ENCODE measurements at places on chromosomes 3 and 15.

DNA sequence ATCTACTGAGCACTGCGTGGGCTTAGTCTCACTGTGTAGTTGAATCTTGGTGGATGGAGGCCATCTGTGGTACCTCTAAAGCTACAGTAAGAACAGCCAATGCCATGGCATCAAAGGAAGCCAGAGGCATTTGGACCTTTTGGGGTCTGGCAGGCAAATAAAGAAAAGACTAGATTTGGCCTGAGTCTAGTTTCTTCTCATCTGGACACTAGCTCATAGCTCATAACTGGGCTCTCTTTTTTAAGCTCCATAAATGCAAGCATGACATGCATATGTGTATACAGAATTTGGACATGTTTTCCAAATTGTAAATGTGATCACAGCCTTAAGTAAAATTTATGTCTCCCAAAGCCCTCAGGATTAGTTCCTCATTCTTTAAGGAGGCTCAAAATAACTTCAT is 107.5 kb downstream of the CNTN6 start:
- no peak for DNase-seq

- DNase-seq, result no peak
These were observed 205.0 kb downstream of the OPA1 start for GRCh38 chr3:193798051-193798450.

DNA sequence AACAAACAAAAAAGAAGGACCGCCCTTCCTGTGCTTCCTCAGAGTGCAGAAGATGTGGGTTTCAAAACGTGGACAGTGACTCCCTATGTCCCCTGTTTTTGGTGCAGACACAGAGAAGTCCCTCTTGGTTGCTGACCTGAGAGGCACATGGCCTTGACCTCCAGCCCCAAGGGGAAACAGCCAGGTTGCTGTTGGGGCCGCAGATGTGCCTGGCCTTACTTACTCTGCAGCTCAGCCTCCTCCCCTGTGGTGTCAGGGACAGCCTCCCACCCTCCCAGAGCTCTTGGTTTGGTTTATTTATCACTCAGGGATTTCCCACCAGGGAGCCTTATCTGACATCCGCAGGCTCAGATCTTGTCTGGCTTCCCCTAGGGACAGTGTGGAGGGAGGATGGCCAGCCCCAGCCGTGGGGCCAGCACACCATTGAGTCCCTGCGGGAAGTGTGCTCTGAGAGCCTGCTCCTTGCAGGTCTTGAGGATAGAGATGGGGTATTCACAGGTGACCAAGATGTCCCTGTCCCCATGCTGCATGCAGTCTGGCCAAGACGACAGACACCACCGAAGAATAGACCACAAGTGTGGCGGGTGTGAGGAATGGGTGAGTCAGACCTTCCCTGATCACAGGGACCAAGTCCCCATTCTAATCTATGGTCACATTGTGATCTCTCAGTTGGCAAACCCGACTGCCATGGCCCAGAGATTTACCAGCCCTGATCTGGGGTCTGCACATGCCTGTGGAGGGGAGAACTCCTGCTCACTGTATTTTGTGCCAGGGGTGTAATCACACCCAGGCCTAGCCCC is 134.3 kb upstream of the ABHD17C start:
- DNase-seq, result no peak

DNA sequence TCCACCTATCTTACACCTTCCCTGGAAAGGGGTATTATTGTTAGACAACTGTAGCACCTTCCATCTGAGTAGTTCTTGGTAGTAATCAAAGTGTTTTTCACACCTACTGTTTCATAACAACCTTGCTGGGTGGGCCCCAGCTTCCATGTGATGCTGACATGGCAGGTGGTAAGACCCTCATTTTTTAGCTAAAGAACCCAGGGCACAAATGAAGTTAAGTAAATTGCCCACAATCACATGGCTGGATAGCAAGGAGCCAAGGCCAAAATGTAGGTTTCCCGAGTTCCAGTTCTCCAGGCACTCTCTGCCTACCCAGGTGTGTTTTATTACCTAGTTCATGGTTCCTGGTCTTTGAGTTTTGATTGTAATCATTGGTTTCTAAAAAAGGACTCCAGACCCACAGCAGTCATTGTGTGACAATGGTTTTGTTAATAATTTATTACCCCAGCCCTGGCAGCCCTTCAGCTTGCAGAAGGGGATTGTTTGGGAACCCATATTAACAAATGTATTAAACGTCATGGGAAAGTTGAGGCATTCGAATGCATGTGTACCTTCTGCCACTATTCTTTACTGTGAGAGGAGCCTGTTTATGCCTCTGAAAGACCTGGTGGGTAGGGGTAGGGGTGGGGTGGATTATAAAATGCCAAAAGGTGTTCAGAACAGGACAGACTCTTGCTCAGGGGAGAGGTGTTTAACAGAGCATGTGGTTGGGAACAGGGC is 222.2 kb upstream of the BHLHE40 start:
- no peak for DNase-seq

DNA sequence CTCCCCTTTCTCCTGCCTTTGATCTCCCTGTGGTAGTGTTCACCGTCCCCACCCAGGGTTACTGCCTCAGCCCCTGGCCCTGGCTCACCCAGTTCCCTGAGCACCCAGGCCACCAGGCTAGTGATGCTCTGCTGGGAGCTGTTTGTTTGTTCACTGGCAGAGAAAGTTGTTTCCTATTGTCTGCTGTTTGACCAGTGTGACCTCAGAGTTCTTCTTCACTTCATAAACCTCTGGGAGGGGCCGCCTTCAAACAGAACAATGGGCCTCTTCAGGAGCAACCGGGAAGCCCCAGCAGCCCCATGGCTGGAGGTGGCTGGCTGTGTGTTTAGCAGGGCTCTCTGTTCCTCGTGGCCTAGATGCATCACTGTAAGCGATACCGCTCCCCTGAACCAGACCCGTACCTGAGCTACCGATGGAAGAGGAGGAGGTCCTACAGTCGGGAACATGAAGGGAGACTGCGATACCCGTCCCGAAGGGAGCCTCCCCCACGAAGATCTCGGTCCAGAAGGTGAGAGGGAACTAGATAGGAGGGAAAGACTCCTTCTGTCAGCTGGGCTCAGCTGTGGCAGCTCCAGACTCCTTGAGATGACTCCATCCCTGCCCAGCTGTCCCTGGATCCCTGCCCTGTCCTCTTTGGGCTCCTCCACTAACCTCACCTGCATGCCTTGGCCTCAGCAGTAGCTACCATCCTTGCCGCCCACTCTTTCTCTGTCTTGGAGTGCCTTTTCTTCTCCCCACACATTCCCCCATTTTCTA is 3.4 kb downstream of the CLK3 start:
- DNase-seq, result no peak

- DNase-seq, result no peak
These were observed 7.9 kb downstream of the RAP2B start for GRCh38 chr3:153169793-153170383.

DNA sequence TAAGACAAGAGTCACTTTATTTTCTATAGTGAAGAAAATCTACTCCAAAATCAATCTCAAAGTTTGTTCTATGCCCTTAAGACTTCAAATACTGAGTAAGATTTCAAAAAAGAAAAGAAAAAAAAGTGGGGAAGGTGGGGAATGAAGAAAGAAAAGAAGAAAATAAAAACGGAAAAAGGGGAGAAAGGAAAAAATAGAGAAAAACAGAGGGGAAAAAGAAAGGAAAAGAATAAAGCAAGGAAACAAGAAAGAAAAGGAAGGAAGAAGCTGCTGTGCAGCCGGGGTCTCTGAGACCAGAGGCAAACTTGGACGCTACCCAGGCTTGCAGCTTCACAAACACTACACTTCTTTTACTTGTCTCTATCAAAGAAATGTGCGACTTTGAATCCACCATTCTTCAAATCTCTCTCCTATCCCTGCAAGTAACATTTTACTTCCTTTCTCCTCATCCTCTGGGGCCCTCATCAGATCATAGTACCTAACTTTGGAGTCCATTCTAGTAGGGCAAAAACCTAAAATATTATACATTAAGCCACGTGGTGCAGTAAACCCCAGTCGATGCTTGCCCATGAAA is 279.8 kb downstream of the FOXP1 start:
- DNase-seq, result no peak

- DNase-seq, result no peak
These were observed 71.4 kb downstream of the GHSR start for GRCh38 chr3:172376881-172377280.

DNA sequence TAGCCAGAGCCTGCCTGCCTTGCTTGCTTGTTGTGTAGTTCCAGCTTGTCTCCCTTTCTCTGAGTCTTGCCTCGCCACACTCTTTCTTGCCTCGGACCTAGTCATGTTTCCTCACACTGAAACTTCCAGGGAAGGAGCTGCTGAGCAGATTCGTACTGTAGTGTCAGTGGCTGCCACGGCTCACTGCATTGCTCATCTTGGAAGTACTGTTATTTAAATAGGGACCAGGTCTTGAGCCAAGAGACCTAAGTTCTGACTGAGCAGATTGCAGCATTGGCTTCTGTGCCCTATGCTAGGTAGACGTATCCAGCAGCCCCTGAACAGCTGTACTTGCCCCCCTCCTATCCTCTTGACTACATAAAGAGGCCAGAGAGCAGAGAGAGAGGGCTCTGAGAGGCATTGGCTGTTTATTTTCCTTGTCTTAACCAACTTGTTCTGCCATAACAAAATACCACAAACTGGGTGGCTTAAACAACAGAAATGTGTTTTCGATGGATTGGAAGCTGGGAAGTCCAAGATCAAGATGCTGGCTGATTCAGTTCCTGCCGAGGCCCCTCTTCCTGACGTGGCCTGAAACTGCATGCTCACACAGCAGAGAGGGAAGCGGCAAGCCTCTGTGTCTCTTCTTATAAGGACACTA is 5.8 kb upstream of the RARRES1 start:
- no peak for DNase-seq

GRCh38 chr3:49098429-49098828 is 4.6 kb upstream of the QRICH1 start:
- DNase-seq, result no peak

DNA sequence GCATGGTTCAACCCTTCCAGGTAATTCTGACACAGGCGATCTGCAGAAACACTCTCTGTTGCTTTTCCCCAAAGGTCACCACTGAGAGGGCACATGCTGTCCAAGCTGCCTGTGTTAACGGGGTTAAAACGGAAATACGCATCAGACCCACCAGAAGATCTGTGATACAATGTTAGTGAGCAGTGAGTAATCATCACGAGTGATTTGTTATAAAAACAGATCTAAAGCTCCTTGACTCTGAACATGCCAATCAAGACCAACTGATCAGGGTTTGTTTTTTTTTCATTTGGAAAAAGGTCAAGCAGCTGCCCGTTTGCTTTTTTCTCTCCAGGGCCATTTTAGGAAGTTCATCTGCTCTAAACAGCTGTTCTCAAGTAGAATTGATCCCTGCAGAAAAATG is 43.2 kb downstream of the FGF12 start:
- no peak for DNase-seq

GRCh38 chr3:125654526-125654925 is 59.2 kb upstream of the OSBPL11 start:
- no peak for DNase-seq

GRCh38 chr3:137525471-137525870 is 238.6 kb upstream of the SOX14 start:
- no peak for DNase-seq

GRCh38 chr3:43146599-43146998 is 40.7 kb upstream of the POMGNT2 start:
- DNase-seq, result no peak

- no peak for DNase-seq
These were observed 498.4 kb upstream of the UBE2E2 start for GRCh38 chr3:22704571-22705354.

- DNase-seq, result peak; percentile 82
These were observed 689.9 kb downstream of the TUSC7 start for GRCh38 chr3:117399311-117400078.

DNA sequence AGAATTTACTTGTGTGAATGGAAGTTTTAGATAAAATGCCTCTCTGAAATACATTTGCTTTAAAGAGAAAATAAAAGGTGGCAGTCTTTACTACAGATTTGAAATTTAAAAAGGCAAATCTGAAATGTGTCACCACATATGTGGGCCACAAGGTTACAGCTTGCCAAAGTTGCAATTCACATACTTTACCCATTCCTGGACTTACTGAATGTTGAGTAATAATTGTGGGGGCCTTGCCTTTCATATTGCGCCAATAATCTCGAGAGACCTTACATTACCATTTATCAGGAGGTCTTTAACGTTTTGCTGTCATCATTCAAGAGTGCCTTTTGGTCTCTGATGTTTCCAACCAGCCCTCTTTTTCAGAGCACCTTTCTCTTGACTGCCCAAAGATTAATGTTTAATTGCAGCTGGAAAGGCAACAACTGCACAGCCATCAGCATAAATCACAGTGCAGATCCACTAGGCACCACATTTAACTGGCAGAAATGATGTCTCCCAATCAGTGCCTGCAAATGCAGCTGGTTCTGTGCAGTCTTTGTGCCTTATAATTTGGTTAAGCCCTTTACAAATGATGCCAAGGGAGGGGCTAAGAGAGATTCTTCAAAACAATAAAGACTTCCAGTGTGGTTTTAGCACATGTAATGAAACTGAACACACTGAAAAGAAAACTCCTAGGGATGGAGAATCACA is 206.8 kb downstream of the MAGI1 start:
- DNase-seq, result no peak

GRCh38 chr15:91499774-91500383 is 353.6 kb upstream of the SLCO3A1 start:
- DNase-seq, result no peak

- DNase-seq, result no peak
These were observed 62.3 kb downstream of the MEX3B start for GRCh38 chr15:81983497-81983896.

GRCh38 chr3:45516829-45517228 is 77.7 kb upstream of the LIMD1 start:
- no peak for DNase-seq

- no peak for DNase-seq
These were observed 1169.2 kb downstream of the OTOL1 start for GRCh38 chr3:162665684-162666391.

GRCh38 chr3:156749244-156749643 is 74.9 kb downstream of the TIPARP start:
- no peak for DNase-seq

DNA sequence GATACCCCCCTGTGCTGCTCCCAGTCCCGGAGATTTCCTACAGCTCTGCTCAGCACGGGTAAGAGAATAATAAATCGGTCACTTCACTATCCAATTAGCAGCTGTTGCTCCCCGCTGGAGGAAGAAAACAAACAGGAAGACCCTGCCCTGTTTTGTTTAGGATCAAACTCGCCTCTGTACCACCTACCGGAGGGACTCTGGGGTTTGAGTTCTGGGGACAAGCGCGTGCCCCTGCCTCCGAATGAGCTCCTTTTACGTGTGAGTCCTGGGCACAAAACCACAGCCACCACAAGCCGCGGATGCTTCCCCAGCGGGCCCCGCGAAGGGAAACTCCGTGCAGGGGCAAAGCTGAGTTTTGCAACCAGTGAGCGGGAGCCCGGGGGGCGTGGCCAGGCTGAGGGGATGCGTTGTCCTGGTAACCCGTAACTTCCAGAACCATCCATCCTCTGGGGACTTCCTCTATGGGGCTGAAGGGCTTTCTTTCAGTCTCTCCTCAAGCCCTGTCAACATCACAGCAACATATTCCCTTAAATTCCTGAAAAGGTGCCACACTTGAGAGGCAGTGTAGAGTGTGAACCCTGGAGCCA is 315.7 kb upstream of the PROK2 start:
- peak; percentile 47 for DNase-seq
